ENCODE measurements at places on chromosomes 5 and 9.
A peak's percentile ranks its signal among the peaks of the same experiment; 100 is the strongest.

GRCh38 chr5:34598177-34598794, 57.8 kb upstream of the RAI14 start:
- no peak for DNase-seq

DNA sequence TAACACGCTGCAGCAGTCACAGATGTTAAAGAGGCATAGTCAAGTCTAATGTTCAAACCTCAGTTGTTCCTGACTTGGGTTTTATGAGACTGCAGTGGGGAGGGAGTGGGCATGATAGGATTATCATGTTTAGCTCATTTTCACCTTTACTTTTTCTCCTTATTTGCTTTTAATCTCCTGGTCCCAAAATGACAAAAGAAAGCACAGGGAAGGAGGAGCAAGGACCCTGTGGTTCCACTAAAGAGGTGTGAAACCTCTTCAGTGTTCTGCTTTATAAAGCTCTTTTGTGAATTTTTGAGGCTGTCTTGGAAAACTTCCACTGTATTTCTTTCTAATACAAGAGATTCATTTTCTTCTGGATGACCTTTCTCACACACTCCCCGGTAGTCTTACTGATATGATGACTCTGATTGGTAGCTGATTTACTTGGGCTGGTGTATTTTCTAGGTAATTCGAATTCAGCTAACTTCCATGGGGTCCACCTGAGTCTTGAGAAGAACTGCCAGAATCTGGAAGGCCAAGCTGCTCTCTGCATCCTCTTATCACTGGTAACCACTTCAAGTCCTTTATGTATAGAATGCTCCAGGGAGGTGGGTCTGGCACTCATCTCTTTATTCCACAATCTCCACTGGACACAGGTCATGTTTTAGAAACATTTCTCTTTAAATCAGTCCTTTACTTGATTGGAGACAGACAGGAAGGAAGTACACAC, 1364.4 kb upstream of the CDH9 start:
- DNase-seq, result no peak

DNA sequence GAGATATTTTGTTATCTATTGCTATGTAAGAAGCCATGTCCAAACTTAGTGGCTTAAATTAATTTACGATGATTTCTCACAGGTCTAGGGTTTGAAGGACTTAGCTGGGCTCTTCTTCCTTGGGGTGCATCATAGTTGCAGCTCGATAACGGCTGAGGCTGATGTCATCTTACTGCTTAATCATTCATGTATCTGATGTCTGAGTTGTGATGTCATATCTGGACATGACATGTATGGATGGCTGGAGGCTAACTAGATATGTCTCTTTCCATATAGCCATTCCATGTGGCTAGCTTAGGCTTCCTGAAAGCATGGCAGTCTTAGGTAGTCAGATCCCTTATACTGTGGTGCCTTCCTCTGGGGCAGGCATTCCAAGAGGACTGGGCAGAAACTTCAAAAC, 31.6 kb downstream of the ADGRV1 start:
- DNase-seq, result no peak

- no peak for DNase-seq
Measured at GRCh38 chr5:54988817-54989216, 3.4 kb upstream of the ESM1 start.

DNA sequence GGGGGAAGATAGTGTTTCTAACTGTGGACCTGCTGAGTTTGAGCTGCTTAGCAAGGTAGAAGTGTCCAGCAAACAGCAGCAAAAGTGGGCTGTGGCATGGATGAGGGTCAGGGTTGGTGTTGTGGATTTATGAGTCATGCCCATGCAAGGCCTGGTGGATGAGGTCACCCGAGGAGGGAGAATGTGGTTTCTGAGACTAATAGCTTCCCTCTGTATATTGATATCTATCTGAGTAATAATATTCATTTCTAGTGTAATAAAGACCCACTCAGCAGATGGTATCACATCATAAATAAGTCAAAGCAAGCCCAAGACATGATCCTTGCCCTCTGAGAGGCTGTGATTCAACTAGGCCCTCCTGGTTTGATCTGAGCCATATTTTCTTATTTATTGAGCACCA, 597.8 kb upstream of the CLINT1 start:
- no peak for DNase-seq

DNA sequence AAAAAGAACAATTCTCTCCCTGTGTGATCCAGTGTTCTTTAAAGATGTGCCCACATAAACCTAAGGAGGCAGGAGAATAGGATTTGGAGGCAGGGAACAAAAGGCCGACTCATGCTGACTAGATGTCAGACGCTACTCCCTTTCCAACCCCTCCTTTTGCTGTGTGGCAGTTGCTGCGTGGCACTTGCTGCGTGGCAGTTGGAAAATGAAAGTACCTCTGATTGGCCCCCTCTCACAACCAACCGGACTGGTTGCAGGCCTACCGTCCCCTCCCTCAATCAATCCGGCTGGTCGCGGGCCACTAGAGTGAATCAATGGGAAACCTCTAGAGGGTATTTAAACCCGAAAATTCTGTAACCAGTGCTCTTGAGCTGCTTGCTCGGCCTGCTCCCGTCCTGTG, 551.0 kb downstream of the KIF4B start:
- no peak for DNase-seq

DNA sequence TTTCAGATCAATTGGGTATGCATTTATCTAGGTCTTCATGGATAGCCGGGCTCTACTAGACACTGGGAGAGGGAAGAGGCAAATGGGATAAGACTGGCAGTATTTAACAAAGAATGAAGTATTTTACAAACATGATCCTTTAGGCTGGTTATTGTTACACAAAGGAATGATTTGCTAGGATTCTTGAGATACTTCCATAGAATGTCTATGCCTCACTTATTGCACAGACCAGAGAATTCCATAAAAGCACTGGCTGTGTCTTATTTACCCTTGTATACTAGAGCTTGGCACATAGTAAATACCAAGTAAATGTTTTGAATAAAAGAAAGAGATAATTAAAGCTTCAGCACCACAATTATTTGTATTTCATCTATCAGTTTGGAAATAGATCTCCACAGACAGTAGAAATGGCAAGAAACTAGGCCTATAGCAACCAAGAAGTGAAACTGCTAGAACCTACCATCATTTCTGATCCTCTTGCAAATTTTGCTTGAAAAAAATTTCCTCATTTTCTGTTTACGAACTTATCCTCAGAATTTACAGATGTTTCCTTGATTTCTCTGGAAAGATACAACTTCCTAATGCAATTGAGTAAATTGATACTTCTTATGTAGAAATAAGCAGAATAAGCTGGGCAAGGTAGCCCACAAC, 3.8 kb downstream of the PDCD1LG2 start:
- DNase-seq, result no peak

DNA sequence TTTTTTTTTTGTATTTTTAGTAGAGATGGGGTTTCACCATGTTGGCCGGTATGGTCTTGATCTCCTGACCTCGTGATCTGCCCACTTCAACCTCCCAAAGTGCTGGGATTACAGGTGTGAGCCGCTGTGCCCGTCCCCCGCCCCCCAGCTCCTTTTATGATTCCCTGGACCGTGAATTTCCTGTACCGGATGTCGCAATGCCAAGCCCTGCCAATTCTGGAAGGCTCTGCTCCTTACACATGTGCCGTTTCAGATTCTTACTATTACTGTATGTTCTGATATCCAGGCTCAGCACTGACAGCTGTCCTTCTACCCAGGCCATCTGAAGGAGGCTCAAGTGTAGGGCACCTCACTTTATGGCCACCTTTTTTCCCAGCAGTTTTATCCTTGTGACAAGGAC, 100.1 kb downstream of the PLCXD3 start:
- DNase-seq, result no peak

GRCh38 chr5:173352366-173353349, 24.4 kb upstream of the STC2 start:
- no peak for DNase-seq

- no peak for DNase-seq
Measured at GRCh38 chr9:80560976-80561375, 989.2 kb downstream of the TLE4 start.

DNA sequence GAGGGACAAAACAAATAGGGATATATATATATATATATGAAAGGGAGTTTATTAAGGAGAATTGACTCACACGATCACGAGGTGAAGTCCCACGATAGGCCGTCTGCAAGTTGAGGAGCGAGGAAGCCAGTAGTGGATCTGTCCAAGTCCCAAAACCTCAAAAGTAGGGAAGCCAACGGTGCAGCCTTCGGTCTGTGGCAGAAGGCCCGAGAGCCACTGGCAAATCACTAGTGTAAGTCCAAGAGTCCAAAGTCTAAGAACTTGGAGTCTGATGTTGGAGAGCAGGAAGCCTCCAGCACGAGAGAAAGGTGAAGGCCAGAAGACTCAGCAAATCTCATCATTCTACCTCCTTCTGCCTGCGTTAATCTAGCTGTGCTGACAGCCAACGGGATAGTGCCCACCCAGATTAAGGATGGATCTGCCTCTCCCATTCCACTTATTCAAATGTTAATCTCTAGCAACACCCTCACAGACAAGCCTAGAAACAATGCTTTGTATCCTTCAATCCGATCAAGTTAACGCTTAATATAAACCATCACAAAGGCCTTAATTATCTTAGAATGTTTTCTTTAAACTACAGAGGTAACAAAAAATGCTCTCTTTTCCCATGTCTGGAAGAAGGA, 23.8 kb upstream of the DAB2 start:
- DNase-seq, result no peak

DNA sequence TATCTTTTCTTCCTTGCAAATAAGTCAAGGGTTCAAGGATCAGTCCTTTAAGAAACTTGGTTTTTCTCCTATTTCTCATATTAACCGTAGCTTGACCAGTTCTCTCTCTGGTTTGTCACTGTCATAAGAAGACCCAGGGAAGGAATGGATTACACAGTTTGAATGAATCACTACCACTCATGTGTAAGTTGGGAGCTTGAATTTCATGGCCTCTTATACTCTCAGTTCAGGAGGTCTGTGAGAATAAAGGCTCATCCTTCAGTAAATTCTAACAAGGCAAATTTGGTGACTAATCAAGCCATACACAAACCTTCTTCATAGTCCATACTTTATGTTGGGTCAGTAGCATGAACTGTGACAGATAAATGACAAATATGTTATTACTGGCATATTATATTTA, 323.1 kb upstream of the ACTBL2 start:
- no peak for DNase-seq

DNA sequence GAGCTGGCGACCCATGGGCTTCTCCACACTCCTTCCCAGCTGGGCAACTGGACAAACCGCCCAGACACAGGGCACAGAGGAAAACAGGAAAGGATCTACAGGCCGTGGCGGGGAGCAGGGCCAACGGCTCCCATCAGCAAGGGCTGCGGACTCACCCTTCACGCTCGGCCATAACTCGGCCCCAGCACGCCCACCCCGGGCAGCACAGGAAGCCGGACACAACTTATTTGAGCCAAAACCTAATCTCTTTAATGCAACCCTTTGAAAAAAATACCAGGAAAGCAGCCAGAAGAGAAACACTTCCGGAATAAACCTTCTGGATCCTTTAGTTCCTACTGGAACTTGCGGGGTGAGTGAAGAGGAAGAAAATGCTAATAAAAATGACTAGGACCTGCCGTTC, 59.9 kb downstream of the VAV2 start:
- no peak for DNase-seq

- no peak for DNase-seq
Measured at GRCh38 chr9:137158625-137159024, 11.2 kb downstream of the LRRC26 start.

- DNase-seq, result no peak
Measured at GRCh38 chr9:120592210-120592609, 12.2 kb upstream of the CDK5RAP2 start.

GRCh38 chr5:40627706-40628105, 52.0 kb upstream of the PTGER4 start:
- DNase-seq, result no peak

DNA sequence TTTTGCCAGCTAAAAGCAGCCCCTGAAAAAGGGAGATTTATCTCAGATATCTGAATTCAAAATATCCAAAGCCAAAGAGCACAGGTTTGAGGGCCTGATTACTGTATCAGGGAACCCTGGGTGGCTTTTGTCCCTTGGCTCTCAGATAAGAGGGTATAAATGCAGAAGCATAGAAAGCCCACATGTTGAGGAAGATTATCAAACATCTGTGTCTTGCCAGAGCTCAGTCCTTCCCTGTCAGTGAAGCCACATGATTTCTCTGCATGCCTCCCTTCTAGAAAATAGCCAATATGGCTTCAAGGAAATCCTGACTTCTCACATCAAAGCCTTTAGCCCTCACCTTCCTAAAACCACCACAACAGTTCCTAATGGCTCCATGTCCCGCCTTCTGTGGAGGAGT, 408.0 kb upstream of the DMAC1 start:
- no peak for DNase-seq

DNA sequence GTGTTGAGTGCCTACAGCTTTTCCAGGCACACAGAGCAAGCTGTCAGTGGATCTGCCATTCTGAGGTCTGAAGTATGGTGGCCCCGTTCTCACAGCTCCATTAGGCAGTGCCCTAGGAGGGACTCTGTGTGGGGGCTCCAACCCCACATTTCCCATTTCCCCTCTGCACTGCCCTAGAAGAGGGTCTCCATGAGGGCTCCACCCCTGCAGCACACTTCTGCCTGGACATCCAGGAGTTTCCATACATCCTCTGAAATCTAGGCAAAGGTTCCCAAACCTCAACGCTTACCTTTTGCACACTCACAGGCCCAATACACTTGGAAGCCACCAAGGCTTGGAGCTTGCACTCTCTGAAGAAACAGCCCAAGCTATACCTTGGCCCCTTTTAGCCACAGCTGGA, 131.3 kb downstream of the DEPDC1B start:
- DNase-seq, result no peak

DNA sequence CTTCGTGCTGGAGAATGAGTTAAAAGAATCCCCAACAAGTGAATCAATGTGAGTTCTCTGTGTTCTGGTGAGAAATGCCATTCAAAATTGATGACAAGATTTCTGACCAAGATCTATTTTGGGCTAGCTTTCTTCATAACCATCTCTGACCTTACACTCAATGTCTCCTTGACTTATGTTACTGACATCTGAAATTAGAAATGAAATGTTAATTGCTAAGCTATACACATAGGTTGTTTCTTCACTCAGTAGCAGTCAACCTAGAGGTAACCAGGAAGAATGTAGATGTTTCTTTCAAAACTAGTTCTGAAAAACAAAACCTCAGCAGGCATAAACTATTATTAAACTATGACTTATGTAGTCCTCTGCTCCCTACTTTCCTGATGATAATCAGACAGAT, 2220.7 kb upstream of the C9orf72 start:
- no peak for DNase-seq

DNA sequence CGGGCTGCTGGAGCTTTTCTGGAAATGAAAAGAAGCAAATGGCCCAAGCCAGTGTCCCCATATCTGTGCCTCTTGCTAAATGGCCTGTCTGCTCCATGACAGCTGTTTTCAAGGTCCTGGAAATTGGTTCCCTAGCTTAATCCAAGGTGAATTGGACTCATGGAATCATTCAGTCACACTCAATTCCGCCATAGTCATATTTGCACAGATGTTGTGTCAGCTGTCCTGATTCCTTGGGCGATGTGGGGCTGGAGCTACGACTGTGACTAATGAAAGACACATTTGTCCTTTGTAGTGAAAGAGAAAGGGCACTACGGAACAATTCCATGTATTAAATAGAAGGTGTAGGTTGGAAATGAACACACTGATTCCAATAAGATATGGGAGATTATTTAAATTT, 102.9 kb upstream of the MEGF10 start:
- DNase-seq, result no peak

- peak; percentile 27 for DNase-seq
Measured at GRCh38 chr5:154844809-154845208, 5.6 kb downstream of the FAXDC2 start.

- DNase-seq, result no peak
Measured at GRCh38 chr5:61941637-61942036, 364.4 kb upstream of the KIF2A start.

- DNase-seq, result no peak
Measured at GRCh38 chr5:1380011-1380817, 35.3 kb upstream of the CLPTM1L start.
